ENCODE measurements at places on chromosomes 6 and 20. TPM values are rescaled to one million over a fixed set of nuclear protein-coding genes. Genes with fewer than 3 reads are reported as not detected.

The CST5 gene
- not detected for total RNA-seq

The PRDM13 gene
- total RNA-seq, result not detected

The AGPAT4 gene
- 38.5 TPM for total RNA-seq

The MATN4 gene
- not detected for total RNA-seq

The KIF25 gene
- total RNA-seq, result 3.4 TPM

The FHL5 gene
- 2.3 TPM for total RNA-seq

The CRYBG1 gene
- total RNA-seq, result 0.85 TPM

The FITM2 gene
- 17.9 TPM for total RNA-seq

The OR2B6 gene
- total RNA-seq, result not detected

The R3HDML gene
- not detected for total RNA-seq

The PRL gene
- not detected for total RNA-seq

The SIM1 gene
- total RNA-seq, result not detected

The SLC35F1 gene
- 32.5 TPM for total RNA-seq

The RING1 gene
- 41.2 TPM for total RNA-seq

The SLC24A3 gene
- total RNA-seq, result 12.5 TPM

The TRAPPC3L gene
- total RNA-seq, result not detected

The OXT gene
- total RNA-seq, result not detected

The GJA10 gene
- total RNA-seq, result not detected

The SPDEF gene
- total RNA-seq, result 0.46 TPM

The IP6K3 gene
- 17.1 TPM for total RNA-seq

The CST2 gene
- total RNA-seq, result not detected

The CD40 gene
- total RNA-seq, result 2.2 TPM

All from dorsolateral prefrontal cortex (tissue), 122 donors.